Effector memory CD4-positive, alpha-beta T cell (primary cell): ENCODE measurements at places on chromosomes 5 and 9.

DNA sequence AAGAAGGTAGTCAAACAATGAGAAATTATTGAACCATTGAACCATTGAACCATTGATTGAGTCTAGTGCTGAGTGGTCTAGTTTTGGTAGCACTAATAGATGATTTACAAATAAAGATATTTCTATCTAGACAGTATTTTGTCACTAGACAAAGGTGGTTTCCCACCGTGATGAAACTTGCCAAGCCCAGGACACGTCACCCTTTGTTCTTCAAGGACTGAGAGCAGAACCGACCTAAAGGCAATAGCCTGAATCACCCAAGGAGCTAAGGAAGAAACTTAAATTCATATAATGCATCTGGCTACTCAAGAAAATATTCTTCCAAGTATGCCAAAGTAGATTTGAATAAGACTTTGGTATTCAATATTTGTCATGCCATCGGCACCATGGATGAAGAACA lies 103.3 kb downstream of the ESM1 start:
- no peaks in the 10 kb centered on the region for H3K36me3 ChIP-seq
- peaks cover 17% of the 10 kb centered on the region for H3K27me3 ChIP-seq
- no peaks in the 10 kb centered on the region for H3K4me1 ChIP-seq
- DNase-seq, result no peak

DNA sequence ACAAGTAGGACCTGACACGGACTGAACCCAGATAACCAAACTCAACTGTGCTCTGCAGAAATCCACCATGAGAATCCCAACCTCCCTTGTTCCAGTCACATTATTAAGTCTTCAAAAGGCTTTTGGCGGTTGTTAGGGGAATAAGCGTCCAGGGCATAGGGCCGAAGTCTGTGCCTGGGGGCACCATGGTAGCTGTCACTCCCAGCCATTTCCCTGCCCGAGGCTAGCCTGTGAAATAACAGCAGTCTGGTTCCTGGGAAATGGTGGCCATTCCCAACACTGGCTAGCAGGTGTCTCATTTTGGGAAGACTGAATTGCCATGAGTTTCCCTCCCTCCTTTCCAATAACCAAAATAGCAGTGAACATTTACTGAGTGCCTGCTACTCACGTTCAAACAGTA lies 122.2 kb downstream of the CRB2 start:
- H3K27me3 ChIP-seq, result no peaks in the 10 kb centered on the region
- no peak overlapping the region for H3K4me3 ChIP-seq

GRCh38 chr5:132437604-132438266 lies 52.8 kb downstream of the IRF1 start:
- H3K36me3 ChIP-seq, result no peaks in the 10 kb centered on the region
- peak; percentile 39 for DNase-seq
- H3K4me1 ChIP-seq, result peaks cover 64% of the 10 kb centered on the region
- no peak overlapping the region for H3K4me3 ChIP-seq

DNA sequence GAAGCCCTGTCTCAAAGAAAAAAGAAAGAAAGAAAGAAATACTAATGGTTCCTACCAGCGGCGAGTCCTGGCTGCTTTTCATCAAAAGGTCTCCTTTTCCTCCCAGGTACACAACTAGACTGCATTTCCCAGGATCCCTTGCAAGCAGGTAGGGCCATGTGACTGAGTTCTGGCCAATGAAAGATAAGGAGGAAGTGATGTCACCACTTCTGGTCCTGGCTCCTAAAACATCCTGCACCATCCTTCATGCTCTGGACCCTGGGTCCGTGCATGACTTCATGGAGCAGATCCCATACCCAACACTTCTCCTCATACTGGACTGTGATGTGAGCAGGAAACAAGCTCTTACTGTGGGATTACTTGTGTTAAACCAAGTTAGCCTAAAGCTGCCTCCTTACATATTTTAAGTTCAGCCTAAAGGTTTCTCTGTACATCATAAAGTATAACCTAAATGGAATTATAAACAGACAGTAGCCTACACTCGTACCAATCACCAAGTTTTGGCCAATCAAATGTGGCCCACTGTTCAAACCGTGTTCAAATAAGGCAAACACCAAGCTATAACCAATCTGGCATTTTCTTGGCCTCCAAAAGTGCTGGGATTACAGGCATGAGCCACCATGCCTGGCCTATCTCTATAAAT lies 30.2 kb upstream of the FUBP3 start:
- H3K27me3 ChIP-seq, result no peaks in the 10 kb centered on the region
- H3K4me3 ChIP-seq, result no peak overlapping the region
- no peaks in the 10 kb centered on the region for H3K4me1 ChIP-seq
- H3K36me3 ChIP-seq, result no peaks in the 10 kb centered on the region
- H3K27ac ChIP-seq, result no peak overlapping the region

DNA sequence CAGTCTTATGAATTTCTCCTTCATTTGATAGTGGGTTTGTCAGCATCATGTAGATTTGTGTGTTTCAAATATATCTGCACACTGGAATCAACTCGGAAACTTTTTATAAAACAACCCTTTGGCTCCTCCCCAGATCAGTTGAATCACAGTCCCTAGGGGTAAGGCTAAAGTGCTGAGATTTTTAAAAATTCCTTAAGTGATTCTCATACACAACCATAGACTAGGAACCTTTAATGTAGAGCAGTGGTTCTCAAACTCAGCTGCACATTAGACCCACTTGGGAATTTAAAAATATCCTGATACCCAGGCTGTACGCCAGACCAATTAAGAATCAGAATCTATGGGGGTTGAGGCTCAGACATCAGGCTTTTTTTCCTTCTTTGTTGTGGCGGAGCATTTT lies 17.5 kb upstream of the JAK2 start:
- peaks cover 3% of the 10 kb centered on the region for H3K4me1 ChIP-seq
- no peaks in the 10 kb centered on the region for H3K36me3 ChIP-seq
- no peak overlapping the region for H3K4me3 ChIP-seq
- H3K27me3 ChIP-seq, result no peaks in the 10 kb centered on the region
